ENCODE measurements at places on chromosomes 11 and 22. TPM values are rescaled to one million over a fixed set of nuclear protein-coding genes. Genes with fewer than 3 reads are reported as not detected.
A peak's percentile ranks its signal among the peaks of the same experiment; 100 is the strongest.

DNA sequence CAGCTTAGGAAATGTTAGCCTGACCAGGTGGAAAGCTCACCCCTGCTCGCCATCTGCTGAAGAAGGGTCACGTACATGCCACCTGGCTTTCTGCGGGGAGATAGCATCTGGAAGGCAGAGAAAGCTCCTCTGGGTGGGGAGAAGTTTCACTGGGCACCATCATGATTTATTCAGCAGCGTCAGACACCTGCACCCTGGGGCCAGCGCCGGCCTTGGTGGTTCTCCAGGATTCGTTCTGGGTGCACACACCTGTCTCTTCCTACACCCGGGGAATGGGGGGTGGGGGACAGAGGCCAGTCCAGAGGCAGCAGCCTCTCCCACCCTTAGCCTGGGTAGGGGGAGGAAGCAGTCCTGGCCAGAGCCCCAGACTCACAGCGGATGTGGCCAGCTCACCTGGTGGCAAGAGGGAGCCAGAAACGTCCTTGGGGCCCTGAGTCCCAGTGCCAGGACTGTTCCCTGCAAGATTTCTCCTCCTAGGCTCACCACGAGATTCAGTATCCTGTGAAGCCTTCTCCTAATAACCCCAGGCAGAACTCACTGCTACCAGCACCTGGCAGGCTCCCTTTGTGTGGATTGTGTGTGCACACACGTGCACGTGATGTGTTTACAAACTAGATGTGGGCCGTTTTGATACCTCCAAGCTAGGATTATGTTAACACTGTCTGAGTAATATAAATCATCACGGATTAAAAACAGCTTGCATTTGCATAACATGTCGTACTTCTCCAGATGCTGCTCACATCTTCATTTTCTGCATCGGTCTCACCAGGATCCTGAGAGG is 17.3 kb upstream of the RASD2 start:
- no peak overlapping the region for H3K4me3 ChIP-seq
- no peak overlapping the region for H3K27ac ChIP-seq
- no peaks in the 10 kb centered on the region for H3K36me3 ChIP-seq
- peaks cover 18% of the 10 kb centered on the region for H3K27me3 ChIP-seq
- no peak for DNase-seq
- H3K4me1 ChIP-seq, result no peaks in the 10 kb centered on the region

C11orf86 gene
- total RNA-seq, result not detected

GRCh38 chr11:60485987-60486386 is 6.6 kb upstream of the MS4A12 start:
- no peaks in the 10 kb centered on the region for H3K4me1 ChIP-seq
- no peak overlapping the region for H3K4me3 ChIP-seq
- H3K27me3 ChIP-seq, result peaks cover 9% of the 10 kb centered on the region
- H3K27ac ChIP-seq, result no peak overlapping the region
- H3K36me3 ChIP-seq, result no peaks in the 10 kb centered on the region
- DNase-seq, result peak; percentile 47

KIRREL3 gene
- not detected for total RNA-seq

PAMR1 gene
- total RNA-seq, result not detected

GRCh38 chr11:70872955-70873735 is 379.2 kb downstream of the SHANK2 start:
- H3K4me1 ChIP-seq, result no peaks in the 10 kb centered on the region
- no peak for DNase-seq
- H3K36me3 ChIP-seq, result no peaks in the 10 kb centered on the region
- H3K4me3 ChIP-seq, result no peak overlapping the region
- no peak overlapping the region for H3K27ac ChIP-seq
- H3K27me3 ChIP-seq, result no peaks in the 10 kb centered on the region

HTR3A gene
- total RNA-seq, result not detected

PHOX2A gene
- total RNA-seq, result not detected

DNA sequence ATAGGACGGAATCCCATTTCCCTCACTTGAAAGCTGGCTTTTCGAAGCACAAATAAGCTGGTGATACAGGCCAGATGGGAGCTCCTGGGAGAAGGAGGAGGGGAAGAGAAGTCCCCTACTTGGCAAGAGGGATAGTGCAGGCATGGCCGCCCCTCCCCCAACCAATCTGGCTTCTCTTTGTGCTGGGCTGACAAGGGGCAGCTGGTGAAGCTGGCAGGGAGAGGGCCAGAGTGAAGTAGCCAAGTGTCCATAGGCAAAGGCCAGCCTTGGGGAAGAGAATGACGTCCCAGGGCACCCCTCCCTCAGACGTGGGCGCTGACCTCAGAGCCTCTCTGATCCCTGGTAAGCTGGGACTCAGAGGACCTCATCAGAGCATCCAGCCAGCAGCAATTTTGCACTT is 78.7 kb upstream of the GRAMD1B start:
- peaks cover 2% of the 10 kb centered on the region for H3K4me1 ChIP-seq
- DNase-seq, result no peak
- no peak overlapping the region for H3K4me3 ChIP-seq
- H3K27me3 ChIP-seq, result peaks cover 31% of the 10 kb centered on the region
- H3K36me3 ChIP-seq, result peaks cover 3% of the 10 kb centered on the region

Measured in activated CD8-positive, alpha-beta memory T cell treated with anti-CD3 and anti-CD28 coated beads, Interleukin-2, amount 10 ng/mL, durations not matched to agents 7 days and 5 days (primary cell).